Germinal center (tissue), 1 donor: ENCODE measurements at places on chromosomes 11 and 22.

DNA sequence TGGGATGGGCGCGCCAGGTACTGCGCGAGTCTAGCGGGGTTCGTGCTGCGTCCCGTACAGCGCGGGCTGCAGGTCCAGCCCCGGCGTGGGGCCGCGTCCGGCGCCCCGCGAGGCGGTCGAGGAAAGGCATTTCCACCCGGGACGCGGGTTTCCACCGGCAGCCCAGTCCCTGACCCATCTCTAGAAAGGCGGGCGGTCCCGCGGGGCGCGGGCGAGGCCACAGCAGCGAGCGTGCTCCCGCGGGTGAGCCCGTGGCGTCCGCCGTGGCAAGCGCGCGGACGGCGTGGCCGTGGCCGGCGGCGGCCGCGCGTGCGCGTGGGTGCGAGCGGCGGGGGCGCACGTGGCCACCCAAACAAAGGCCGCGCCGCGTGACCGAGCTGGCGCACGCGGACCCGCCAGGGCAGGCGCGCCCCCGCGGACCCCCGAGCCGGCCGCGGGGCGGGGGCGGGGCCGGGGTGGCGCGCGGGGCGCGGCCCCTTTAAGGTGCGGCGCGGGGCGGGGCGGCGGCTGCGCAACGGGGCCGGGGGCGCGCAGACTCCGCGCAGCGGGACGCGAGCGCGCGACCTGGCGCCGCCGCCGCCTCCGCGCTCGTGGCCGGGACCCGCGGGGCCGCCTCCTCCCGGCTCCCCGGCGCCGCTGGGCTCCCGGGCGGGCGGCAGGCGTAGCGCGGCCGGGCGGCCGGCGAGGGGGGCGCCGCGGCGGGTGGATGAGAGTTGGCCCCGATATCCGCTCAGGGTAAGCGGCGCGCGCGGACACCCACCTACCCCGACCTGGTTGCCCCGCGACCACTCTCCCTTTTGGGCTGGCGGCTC, 39.3 kb upstream of the CELSR1 start:
- DNase-seq = peak; percentile 86

DNA sequence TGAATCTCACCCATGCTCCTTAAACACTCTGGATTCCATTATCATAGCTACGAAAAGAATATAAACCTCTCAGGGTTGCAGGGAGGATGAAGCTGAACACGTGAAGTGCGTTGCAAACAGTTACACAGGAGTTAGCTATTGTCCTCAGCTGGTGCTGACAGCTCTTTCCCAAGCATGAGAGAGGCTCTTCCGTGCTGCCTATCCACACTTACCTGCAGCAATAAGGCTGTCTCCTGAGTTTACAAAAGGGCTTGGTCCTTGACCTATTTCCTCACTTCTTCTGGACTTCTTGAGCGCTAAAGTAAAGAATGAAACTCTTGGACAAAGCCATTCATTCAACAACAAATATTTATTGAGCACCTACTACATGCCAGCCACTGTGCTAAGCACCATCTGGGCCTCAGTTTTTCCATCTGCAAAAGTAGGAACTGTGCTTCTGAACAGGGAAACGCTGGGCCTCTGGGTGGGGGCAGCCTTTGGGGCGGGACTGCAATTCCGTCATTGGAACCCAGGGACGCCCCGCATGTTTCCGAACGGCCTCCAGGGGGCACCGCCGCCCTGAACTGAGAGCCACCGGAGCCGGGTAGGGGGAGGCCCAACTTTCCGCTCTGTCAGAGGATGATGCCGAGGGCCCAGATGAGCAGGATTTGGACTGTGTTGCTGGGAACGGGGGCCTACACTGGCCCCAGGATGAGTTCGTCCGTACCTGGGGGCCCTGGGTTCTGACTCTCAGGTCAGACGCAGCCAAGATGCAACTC, 651 bp upstream of the ARL2 start:
- peak; percentile 95 for DNase-seq

DNA sequence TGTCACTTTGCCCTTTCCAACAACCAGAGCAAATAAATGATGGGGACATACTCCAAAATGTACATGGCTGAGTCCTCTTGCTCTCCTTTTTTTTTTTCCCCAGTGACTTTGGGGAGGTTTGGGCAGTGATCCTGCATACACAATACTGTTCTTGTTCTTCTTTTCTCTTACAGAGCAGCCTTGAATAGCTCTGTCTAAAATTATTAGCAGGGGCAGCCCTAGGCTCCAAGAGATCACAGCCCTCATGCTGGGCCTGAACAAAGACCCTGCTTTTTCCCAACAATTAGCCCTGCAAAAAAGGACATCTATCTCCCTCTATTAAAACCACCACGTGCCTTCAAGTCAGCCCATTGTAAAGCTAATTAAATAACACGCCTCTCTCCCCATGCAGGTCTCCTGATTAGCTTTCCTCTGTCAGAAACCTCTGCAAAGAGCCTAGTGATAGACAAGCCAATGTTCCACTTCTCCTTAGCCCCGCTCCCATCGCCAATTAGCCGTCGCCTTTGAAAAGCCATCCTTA, 54.7 kb downstream of the ETS1 start:
- DNase-seq = no peak

GRCh38 chr22:48404801-48405447, 1422.7 kb downstream of the BRD1 start:
- DNase-seq = no peak

DNA sequence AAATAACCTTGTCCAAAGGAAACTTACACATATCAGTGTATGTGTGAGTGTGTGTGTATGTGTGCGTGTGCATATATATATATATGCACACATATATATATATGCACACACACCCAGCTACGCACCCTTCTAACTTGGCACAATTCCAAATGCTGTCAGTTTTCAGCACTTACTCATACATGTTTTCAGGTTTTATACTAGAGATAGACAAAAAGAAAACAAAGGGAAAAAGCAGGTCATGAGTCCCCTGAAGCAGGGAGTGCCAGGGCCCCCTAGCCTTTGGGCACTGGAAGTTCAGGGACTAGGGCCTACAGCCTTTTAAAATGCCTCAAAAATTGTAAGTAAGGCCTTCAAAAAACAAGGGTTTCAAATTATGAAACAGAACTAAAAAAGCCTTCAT, 265.4 kb downstream of the CADM1 start:
- DNase-seq = no peak

DNA sequence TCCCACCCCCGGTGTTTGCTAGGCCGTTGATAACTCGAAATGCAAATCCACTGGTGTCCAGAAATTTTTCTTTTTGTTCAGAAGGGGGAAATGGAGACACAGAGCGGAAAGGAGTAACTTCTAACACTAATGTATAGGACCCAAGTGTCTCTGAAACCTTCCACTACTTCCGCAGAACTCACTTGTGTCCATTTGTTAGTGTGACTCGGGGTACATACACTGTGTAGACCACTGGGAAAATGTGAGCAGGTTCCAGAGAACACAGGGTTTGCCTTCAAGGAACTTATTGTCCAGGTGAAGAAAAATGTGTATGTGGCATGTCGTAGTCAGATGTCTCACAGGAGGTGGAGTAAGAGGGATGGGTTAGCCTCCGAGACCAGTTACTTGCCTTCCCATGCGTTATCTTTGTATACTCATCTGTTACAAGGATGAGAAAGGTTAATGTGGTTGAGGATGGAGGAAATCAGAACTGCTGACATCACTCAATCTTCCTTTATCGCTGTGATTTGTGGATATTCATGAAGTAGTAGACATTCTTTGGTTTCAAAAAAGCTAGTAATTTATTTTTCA, 857 bp downstream of the ARCN1 start:
- no peak for DNase-seq

- DNase-seq = peak; percentile 75
Observed at GRCh38 chr11:35083431-35084238, 55.3 kb upstream of the CD44 start.

DNA sequence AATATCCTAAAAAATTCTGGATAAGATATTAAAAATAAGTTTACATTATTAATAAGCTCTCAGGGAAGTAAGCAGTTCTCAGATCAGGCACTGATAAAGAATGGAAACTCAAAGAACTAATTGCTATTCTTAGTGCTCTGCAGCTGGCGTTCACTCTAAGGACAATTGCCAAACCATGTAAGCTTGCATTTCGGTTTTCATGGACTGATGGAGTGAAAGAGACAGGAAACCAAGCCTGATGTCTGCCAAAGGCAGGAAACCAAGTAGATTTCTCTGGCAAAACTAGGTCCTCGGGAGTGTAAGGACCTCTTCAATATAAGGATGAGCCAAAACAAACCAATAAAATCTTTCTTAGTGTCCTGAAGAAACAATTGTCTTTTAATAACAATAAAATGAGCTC, 355.2 kb downstream of the RAB38 start:
- no peak for DNase-seq

- DNase-seq = peak; percentile 87
Observed at GRCh38 chr11:1382831-1383607, 6.7 kb upstream of the BRSK2 start.

DNA sequence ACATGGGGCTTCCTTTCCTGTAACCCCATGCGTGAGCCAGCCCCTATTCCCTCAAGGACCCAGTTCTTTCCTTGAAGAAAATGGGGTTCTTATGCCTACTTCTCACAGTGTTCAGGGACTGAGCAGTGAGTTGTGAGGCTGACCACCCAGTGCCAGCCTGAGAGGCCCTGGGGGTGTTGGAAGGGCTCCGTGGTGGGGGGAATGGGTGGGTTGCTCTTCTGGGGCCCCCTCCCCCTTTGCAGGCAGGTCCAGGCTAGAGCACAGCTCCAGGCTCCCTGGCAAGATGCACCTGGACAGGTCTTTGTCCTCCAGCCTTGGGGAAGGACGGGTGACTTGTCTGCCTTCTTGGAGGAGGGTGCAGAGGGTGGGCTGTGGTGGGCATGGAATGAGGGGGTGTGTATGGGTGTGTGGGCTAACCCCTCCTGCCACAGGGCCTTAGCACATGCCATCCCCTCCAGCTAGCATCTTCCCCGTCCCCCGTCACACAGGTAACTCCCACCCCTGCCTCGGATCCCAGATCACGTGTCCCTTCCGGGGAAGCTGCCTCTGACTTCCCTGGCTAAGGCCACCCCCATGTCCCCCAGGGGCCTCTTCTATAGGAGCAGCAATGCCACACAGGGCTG, 64.6 kb downstream of the MYEOV start:
- DNase-seq = no peak

DNA sequence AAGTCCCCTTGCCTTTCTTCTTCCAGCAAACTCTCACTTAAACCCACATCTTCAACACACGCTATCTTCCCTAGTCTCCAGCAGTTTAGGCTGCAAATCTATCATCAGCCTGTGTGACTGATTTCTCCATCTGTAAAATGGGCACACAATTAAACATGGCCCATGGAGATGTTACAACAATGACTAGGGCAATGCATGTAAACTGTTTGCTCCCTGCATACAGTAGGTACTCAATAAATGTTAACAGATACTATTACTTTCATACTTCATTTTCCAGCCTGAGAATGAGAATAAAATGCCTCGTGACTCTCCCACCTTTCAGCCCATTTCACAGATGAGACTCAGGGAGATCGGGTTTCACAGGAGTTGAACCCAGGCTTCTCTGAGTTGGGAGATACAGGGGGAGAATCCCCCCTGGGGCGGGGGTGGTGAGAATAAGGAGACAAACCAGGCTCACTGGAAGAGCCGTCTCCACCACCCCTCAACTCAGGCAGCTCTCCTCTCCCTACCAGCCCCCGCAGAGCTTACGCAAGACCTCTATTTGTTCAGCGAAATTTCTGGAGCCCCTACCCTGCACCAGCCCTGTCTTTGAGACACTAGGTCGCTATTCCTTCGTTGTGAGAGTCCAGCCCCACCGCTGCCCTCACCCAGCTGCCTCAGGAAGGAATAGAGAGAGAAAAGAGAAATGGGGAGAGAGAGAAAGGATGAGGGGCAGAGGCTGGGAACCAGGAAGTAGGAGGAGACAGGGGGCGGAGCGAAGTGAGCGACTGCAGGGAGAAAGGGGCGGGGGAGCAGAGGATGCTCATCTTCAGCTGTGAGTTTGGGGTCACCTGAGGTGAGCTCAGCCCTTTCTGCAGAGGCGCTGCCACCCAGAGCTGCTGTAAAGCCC, 42.1 kb upstream of the KLHL35 start:
- DNase-seq = peak; percentile 45

DNA sequence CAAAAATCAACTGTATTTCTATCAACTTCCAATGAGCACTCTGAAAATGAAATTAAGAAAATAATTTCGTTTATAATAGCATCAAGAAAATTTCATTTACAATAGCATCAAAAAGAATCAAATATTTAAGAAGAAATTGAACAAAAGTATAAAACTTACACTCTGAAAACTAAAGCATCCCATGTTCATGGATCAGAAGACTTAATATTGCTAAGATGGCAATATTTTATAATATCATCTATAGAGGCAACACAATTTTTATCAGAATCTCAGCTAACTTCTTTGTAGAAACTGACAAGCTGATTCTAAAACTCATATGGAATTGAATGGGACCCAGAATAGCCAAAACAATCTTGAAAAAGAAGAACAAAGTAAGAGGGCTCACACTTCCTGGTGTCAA, 19.9 kb downstream of the NUP160 start:
- no peak for DNase-seq

GRCh38 chr11:109769858-109770257, 323.3 kb upstream of the ZC3H12C start:
- DNase-seq = no peak

- no peak for DNase-seq
Observed at GRCh38 chr11:103378931-103379330, 269.7 kb downstream of the DYNC2H1 start.

- DNase-seq = no peak
Observed at GRCh38 chr11:78274739-78275138, 86.0 kb downstream of the USP35 start.

DNA sequence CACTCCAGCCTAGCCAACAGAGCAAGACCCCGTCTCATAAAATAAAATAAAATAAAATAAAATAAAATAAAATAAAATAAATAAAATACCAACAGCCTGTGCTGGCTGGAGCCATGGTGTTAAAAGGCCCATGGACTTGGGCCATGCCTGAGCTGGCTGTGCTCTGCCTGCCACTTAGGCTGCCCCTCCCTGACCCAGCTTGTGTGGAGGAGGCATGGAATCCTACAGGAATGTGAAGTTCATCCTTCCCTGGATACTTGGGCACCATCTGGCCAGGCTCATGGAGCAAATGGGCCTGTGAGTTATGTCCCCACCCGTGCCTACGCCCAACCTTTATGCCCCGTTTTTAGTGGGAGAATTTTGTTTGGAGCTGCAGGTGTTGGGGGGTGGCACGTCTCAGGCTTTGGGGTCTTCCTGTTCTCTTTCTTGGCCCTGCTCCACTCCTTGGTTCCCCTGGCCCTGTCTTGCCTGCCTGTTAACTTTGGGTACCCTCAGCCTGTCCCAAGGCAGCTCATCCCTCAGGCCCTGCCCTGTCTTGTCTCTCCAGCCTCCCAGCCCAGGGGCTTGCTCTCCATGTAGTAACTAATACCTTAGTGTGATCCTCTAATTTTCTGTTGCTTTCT, 51.3 kb downstream of the BCR start:
- DNase-seq = no peak

GRCh38 chr22:19800761-19801244, 40.2 kb downstream of the TBX1 start:
- no peak for DNase-seq

GRCh38 chr11:14336507-14337503, 22.2 kb downstream of the RRAS2 start:
- no peak for DNase-seq

DNA sequence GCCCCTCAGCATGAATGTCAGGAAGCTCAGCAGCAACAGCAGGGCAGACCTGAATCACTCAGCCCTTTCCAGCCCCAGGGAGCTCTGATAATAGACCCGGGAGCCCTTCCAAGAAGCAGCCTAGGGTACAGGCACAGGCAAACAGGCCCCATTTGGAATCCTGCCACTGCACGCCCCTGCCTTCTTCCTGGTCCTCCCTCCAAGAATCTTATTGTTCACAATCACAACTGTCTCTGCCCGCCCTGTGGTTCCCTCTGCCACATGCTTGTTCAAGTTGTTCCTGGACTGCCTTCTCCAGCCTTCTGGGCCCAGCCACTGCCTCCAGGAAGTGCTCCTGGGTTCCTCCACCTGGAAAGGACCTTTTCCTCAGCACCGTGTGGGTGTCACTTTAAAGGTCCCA, 54.6 kb downstream of the LRRC32 start:
- DNase-seq = no peak
